ENCODE measurements at places on chromosomes 3 and 15.
A peak's percentile ranks its signal among the peaks of the same experiment; 100 is the strongest.

- DNase-seq: no peak
Observed at GRCh38 chr15:28914483-28915023, 28.8 kb downstream of the APBA2 start.

GRCh38 chr3:42892807-42893206, 13.1 kb upstream of the ZNF662 start:
- DNase-seq: no peak

DNA sequence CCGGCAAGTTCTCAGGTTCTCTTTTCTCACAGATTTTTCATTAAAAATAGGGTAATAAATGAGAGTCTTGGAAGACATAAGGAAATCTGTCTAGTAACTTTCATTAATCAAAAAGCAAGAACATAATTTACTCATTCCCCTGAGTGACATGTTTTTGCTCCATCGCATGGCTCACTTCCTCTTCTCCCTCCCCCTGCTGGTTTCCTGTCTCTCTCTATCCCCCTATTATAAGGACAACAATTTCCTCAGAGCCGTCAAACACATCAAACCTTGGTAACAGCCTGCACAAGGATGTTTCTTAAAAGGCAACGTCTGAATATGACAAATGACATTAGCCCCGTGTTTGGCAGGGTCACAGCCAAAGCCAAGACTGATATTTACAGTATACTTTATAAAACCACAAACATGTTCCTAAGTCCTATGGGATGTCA, 1149.6 kb downstream of the IGSF11 start:
- DNase-seq: no peak

DNA sequence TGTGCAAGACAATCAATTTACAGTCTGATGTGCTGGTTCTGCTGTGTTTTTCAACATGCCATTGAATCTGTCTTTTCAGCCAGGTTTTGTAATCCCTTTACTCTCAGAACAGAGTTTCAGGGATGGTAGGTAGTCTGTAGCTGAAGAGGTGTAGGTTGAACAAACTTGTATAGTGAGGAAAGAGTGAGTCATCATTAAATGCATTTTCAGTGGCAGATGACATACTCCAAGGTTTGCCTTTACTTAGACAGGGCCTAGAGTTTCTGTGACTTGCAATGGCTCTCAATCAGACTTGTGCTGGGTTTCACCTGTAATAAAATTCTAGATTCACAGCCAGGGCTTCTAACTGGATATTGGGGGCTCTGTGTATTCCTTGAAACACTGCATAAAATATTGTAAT, 94.6 kb downstream of the CYP19A1 start:
- DNase-seq: no peak

- no peak for DNase-seq
Observed at GRCh38 chr3:53711387-53711786, 134.8 kb downstream of the CHDH start.

DNA sequence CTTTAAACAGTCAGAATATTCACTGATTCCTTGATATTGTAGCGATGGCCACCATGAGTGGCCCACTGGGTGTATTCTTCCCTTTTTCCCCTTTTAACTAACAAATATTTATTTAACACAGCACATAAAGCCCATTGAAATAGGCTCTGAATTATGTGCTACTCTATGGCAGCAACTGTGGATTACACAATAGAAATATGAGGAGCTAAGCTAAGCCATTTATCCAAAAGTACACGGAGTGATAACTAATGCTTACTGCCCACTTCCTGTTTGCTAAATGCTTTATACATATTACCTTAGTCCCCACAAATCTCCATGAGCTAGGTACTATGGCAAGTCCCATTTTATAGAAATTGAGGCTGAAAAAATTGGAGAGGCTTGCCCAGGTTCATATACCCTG, 17.9 kb downstream of the ILDR1 start:
- DNase-seq: no peak

GRCh38 chr3:144775551-144775950, 803.9 kb downstream of the DIPK2A start:
- DNase-seq: no peak

DNA sequence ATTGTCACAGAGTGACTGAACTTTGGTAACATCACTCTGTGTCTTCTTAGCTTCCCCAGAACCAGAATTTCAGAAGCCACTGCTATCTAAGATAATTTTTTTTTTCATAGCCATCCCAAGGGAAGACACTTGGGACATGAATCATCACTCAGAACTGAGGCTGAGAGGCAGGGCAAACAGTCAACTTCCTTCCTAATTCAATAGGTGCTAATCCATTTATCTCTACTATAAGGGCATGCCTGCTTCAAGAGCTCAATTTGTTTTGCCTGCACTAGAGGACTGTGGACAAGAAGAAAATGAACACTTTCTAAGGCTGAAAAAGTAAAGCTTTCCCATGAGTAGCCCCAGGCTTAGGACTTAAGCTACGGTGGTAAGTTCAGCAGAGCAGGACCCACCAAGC, 56.7 kb upstream of the MYRIP start:
- DNase-seq: no peak

DNA sequence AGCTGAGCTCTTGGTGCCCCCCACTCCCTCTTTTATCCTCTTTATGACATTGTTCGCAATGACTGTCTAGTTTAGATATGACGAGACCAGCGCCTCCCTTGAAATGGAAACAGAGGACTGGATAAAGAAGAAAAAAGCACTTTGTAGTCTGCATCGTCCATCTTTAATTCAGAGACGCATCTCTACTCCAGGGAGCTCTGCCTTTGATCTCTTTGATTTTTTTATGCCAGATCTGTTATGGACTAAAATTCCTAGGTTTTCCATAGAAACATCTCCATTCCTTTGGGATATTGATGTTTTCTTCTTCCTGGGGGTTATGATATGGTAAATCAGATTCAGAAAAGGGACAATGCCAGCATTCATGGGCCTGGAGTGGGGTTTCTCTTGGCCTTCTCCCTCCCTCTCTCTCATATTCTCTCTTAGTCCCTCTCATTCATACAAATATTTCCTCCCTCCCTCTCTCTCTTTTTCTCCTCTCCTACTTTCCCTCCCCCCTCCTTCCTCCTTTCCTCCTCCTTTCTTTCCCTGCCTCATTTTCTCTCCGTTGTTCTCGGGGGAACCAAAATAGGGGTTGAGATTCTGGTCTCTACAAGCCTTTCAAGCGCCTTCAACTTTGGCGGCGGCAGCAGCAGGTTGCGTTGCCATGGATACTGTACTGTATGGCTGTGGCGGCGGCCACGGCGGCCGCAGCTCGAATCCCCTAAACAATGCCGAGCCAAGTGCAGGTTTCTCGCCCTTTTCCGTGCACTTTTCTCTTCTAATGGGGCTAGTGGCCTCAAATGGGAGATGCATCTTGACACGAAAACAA, 45.5 kb downstream of the ZIC4 start:
- no peak for DNase-seq

DNA sequence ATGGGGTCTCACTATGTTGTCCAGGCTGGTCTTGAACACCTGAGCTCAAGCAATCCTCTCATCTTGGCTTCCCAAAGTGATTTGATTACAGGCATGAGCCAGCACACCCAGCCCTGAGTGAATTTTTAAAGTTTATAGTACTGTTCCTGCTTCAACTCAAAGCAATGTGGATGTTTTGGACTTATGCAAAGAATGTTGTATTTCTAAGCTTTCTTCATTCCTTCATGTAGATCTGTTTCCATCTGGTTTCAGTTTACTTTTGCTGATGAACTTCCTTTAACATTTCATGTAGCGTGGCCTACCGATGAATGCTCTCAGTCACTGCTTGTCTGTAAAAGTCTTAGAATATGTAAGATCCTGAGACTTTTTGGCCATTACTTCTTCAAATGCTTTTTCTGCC, 23.2 kb downstream of the NRG4 start:
- no peak for DNase-seq

GRCh38 chr3:47250309-47251060, 32.1 kb downstream of the KIF9 start:
- no peak for DNase-seq

- no peak for DNase-seq
Observed at GRCh38 chr3:158100681-158101080, 5.5 kb downstream of the SHOX2 start.

GRCh38 chr3:134899786-134900185, 104.7 kb downstream of the EPHB1 start:
- DNase-seq: no peak

- no peak for DNase-seq
Observed at GRCh38 chr3:177776661-177777101, 579.4 kb upstream of the TBL1XR1 start.

GRCh38 chr3:41018855-41019254, 180.4 kb upstream of the CTNNB1 start:
- DNase-seq: no peak

DNA sequence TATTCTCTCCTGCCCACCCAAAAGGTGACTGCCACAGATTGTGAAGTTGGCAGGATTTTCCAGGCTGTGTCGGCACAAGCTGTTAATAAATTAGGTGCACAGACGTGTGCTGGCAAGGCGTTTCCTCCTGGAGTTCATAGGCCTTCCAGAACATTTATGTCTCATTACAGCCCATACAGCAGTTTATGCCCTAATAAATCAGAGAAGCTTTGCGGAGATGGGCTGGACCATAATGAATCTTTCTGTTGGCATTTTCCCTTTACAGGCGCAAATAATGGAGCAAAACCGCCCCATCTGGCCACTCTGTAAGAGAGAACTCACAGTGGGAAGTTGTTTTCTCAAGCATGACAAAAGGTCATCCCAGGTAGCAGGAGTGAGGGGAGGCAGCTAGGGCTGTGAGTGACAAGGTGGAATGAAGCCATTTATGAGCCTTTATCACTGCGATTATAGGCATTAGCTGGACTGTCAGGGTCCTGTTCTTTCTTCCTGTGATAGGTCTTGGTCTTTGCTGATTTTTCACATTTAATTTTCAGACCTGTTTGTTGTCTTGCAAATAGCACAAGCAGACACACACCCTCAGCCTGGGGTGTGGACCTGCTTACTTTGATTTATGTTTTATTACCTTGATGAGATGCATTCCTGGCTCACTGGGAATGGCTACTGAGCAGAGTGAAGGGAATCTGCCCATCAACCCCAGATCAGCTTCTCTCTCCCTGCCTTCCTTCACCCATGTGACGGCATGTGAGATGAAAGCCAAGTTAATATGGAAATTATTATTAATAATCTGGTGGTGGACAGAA, 257.5 kb downstream of the LRTM1 start:
- no peak for DNase-seq

GRCh38 chr3:8777978-8778267, 8.5 kb upstream of the OXTR start:
- DNase-seq: no peak

GRCh38 chr15:85168642-85169173, 187.1 kb downstream of the PDE8A start:
- DNase-seq: peak; percentile 32

- DNase-seq: no peak
Observed at GRCh38 chr3:73499787-73500186, 125.0 kb downstream of the PDZRN3 start.

DNA sequence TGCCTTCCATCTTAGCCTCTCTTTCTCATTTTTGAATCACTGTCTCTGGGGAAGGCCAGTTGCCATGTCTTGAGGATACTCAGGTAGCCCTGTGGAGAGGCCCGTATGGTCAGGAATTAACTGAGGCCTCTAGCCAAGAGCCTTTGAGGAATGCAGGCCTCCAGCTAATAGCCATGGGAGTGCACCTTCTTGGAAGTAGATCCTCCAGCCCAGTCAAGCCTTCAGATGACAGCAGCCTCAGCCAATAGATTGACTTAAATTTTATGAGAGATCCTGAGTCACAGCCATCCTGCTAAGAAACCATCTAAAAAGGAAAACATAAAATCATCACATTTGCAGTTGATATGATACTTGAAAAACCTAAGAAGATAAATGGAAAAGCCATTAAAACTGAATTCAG, 112.5 kb upstream of the BNIP2 start:
- DNase-seq: no peak

DNA sequence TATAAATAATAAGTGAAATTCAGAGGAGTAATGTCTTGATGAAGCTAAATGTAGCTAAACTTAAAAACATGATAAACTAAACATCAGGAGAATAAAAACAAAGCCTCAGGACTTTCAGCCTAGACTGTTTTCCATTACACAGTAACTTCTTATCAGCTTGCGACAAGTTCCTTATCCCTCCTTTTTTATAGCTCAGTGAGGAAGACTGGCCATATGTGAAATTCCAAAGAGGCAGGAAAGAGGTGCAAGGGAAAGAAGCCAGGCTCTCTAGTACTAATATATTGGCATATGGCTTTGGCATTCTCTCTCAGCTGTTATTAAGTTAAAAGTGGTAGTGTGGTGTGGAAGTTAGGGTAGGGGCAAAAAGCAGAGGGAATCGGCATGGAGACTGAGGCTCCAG, 4.4 kb downstream of the COX17 start:
- DNase-seq: no peak

GRCh38 chr15:72971766-72972165, 80.5 kb upstream of the NEO1 start:
- DNase-seq: no peak

- no peak for DNase-seq
Observed at GRCh38 chr3:72343078-72343477, 505.2 kb downstream of the SHQ1 start.

DNA sequence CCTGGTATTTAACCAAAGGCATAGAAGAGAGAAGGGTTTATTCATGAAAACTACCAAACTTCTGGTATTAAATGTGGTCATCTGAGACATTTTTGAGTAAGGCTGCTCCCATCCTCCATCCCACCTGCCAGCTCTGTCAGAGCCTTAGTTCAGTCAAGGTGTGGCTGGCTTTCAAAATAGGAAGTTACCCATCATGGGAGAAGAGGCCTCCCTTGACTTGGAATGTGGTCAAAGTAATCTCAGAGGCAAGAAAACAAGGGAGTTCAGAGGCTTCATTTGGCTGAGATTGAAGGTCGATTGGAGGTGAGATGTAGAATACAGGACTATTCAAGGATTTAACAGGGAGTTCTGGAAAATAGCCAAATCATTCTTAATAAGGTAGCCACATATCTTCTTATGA, 540.4 kb upstream of the ARRDC4 start:
- DNase-seq: no peak

DNA sequence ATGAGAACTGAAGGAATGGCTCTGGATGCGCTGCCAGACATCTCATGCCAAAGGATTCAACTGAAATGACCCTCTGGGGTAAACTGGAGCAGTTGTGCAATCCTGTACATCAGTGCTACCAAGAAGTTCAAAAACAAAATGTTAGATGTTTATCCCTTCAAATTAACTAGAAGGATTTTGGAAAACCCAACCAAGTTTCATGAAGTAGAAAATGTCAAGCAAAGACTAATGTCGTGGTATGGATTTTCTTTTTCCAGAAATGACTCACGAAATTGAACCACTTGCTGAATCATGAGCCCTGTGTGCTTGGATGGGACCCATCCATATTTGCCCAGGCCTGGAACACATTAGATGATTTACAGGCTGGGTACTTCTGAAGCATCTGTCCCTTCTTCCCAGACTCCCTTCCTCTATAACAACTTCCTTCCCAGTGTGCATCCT, 101.6 kb downstream of the LRTM1 start:
- no peak for DNase-seq

GRCh38 chr15:101255615-101256241, 3.9 kb upstream of the CHSY1 start:
- DNase-seq: no peak

All from effector CD8-positive, alpha-beta T cell (primary cell).